ENCODE measurements at places on chromosomes 4 and X.

- peak; percentile 28 for DNase-seq
Measured at GRCh38 chrX:110268886-110269285, 49.0 kb downstream of the AMMECR1 start.

DNA sequence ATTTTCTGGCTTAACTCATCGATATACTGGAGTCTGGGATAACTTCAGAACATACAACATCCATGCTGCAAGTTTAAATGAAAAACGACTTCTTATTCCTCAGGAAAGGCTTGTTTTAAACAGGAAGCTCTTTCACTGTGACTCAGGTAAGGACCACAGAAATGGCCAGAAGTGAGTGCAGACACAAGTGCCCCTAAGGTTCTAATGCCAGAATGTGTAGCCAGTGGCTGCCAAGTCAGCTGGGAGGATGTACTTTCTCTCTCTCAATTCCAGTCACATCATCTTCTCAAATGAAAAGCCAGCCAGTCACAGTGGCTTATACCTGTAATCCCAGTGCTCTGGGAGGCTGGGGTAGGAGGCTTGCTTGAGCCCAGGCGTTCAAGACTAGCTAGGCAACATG lies 144.6 kb downstream of the SH3KBP1 start:
- DNase-seq = no peak

- DNase-seq = peak; percentile 87
Measured at GRCh38 chr4:155629183-155629825, 37.3 kb upstream of the GUCY1A1 start.

GRCh38 chrX:53435997-53436396 lies 1.8 kb upstream of the HSD17B10 start:
- peak; percentile 73 for DNase-seq

All from iris pigment epithelial cell (primary cell).